ENCODE measurements at places on chromosomes 3 and 15. TPM values are rescaled to one million over a fixed set of nuclear protein-coding genes. Genes with fewer than 3 reads are reported as not detected.

DNA sequence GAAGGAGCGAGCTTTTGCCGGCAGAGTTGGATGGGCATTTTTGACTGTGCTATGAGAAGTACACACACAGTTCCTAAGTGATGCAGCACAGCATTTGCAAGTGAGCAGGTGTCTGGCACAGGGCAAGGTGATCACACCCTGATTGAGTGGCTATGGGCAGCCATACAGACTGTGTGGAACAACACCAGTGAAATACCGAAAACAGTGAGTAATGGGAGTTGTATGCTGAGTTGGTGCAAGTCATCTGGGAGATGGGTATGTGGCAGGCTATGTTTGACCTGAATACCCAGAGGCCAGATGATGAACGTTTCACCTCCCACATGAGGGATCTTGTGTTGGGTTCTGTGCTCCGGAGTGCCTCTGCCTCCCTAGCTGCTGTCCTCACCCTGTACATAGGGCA, 53.5 kb upstream of the TIPARP start:
- no peak overlapping the region for H3K4me3 ChIP-seq
- H3K36me3 ChIP-seq = no peaks in the 10 kb centered on the region
- H3K27ac ChIP-seq = no peak overlapping the region
- no peaks in the 10 kb centered on the region for H3K27me3 ChIP-seq
- peaks cover under 1% of the 10 kb centered on the region for H3K4me1 ChIP-seq

Gene CADPS
- polyA plus RNA-seq = 21.7 TPM

Gene CFAP20DC
- 1.9 TPM for polyA plus RNA-seq

DNA sequence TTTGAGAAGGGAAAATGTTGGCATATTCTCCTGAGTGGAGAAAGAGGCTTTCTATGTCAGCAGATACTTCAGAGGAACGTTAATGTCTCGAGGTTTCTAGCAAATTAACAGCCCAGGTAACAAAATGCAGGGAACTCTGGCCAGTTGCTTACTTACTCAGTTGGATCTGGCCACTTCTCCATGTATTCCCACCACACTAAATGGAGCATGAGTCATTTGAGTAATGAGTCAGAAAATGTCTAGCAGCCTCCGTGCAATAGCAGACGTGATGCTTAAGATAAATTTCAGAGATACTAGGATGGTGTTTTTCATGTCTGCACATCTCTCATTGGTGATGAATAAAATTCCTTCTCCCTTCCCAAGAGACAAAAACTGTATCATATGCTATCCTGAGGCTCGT, 671.5 kb downstream of the FHIT start:
- no peak overlapping the region for H3K4me3 ChIP-seq
- DNase-seq = peak; percentile 67
- no peaks in the 10 kb centered on the region for H3K36me3 ChIP-seq
- H3K27me3 ChIP-seq = no peaks in the 10 kb centered on the region
- no peaks in the 10 kb centered on the region for H3K4me1 ChIP-seq

Gene HIGD2B
- polyA plus RNA-seq = not detected

GRCh38 chr15:76335307-76336253, 993 bp upstream of the ISL2 start:
- H3K36me3 ChIP-seq = no peaks in the 10 kb centered on the region
- no peak overlapping the region for H3K27ac ChIP-seq
- H3K4me3 ChIP-seq = no peak overlapping the region
- peaks cover 64% of the 10 kb centered on the region for H3K27me3 ChIP-seq

- H3K36me3 ChIP-seq = no peaks in the 10 kb centered on the region
- no peak for DNase-seq
- H3K27ac ChIP-seq = no peak overlapping the region
These were observed 88.6 kb downstream of the THSD4 start for GRCh38 chr15:71203586-71204474.

Gene ZNF445
- 4.0 TPM for polyA plus RNA-seq

Gene WDR93
- polyA plus RNA-seq = not detected

DNA sequence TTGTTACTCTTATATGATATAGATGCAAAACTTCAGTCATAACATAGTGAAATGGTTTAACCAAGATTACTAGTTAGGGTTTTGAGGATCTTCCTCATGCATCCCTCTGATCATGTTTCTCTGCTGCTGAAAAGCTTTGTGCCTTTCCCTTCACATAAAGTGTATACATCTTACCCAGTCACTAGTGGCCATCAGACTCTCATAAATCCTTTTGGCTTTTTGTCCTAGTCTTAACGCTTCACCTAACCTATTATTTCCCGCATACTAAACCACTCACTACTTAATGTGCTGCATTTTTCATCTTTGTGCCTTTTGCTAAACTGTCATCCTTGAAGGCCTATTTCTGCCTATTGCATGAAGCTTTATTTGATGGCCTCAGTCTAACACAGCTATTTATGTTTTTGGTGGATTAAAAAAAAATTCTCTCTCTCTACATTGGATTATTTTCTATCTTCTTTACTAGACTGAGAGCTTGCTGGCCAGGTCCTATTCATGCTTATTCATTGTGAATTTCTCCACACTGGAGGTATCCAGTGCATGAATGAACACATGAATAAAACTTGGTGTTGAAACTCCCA, 717.6 kb upstream of the GOLIM4 start:
- no peaks in the 10 kb centered on the region for H3K27me3 ChIP-seq
- no peak overlapping the region for H3K4me3 ChIP-seq
- no peaks in the 10 kb centered on the region for H3K4me1 ChIP-seq
- no peaks in the 10 kb centered on the region for H3K36me3 ChIP-seq
- no peak overlapping the region for H3K27ac ChIP-seq

- no peak for DNase-seq
- no peak overlapping the region for H3K4me3 ChIP-seq
- no peaks in the 10 kb centered on the region for H3K36me3 ChIP-seq
- no peaks in the 10 kb centered on the region for H3K27me3 ChIP-seq
- H3K27ac ChIP-seq = no peak overlapping the region
These were observed 37.0 kb downstream of the PCNP start for GRCh38 chr3:101611023-101611422.

GRCh38 chr15:92914103-92914499, 14.0 kb downstream of the CHD2 start:
- no peak for DNase-seq
- peaks cover 14% of the 10 kb centered on the region for H3K4me1 ChIP-seq
- no peaks in the 10 kb centered on the region for H3K27me3 ChIP-seq
- H3K27ac ChIP-seq = no peak overlapping the region
- H3K36me3 ChIP-seq = peaks cover 1% of the 10 kb centered on the region

Gene SOX14
- polyA plus RNA-seq = not detected

GRCh38 chr3:13199006-13199776, 126.0 kb upstream of the IQSEC1 start:
- H3K4me3 ChIP-seq = no peak overlapping the region
- no peak for DNase-seq
- no peak overlapping the region for H3K27ac ChIP-seq
- H3K36me3 ChIP-seq = no peaks in the 10 kb centered on the region
- no peaks in the 10 kb centered on the region for H3K27me3 ChIP-seq

GRCh38 chr3:24303057-24303754, 191.4 kb downstream of the THRB start:
- no peaks in the 10 kb centered on the region for H3K36me3 ChIP-seq
- H3K4me3 ChIP-seq = no peak overlapping the region
- no peak for DNase-seq
- peaks cover 6% of the 10 kb centered on the region for H3K4me1 ChIP-seq

Gene GOLGA6B
- not detected for polyA plus RNA-seq

DNA sequence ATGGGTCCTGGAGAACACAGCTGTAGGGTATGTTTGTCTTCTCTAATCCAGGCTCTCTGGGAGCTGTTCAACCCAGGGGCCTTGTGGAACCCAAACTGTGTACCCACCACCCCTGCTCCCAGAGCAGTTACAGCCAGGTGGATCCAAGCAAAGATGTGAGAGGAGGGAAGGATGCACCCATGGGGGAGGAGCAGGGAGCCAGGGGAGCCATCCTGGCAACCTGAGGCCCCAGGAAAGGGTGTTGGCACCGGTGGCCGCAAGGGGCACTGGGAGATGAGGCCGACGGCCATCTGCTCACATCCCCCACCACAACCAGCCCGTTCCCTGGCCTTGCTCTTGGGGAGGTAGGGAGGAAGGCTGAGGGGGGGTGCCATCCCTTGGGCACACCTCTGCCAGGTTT, 43.2 kb downstream of the CMTM6 start:
- H3K27me3 ChIP-seq = no peaks in the 10 kb centered on the region
- H3K4me1 ChIP-seq = no peaks in the 10 kb centered on the region
- H3K27ac ChIP-seq = no peak overlapping the region
- no peak overlapping the region for H3K4me3 ChIP-seq
- DNase-seq = no peak

DNA sequence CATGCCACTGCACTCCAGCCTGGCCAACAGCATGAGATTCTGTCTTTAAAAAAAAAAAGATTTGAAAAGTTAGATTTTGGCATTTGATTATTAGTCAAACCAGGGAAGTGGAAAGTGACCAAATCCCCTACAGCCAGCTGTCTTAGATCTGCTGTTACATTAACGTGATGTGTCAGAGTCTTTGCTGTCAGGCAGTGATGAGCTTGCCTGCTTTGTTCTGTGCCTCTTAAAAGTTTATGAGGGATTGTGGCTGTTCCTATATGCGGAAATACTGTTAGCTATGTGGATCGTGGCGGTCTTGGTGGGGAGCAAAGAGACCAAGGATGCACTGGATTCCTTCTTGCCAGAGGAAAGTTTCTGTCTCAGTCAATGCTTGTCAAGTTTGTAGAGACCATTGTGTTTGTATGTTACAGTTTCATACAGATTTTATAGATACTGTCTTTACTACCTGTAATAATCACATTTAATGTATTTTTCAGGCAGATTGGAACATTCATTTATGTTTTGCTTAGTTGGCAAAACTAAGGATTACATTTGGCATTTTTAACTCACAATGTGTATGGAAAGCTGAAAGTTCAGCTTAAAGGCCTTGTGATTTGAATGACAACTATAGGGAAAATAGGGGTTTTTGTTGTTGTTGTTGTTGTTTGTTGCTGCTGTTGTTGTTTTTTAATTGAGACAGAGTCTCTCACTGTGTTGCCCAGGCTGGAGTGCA, 137.4 kb downstream of the VPS8 start:
- H3K27me3 ChIP-seq = no peaks in the 10 kb centered on the region
- peak; percentile 17 for DNase-seq

Gene GATA2
- 3.2 TPM for polyA plus RNA-seq

Gene STOML1
- 9.8 TPM for polyA plus RNA-seq

Gene SCAANT1
- not detected for polyA plus RNA-seq

GRCh38 chr3:134804508-134805480, 9.7 kb downstream of the EPHB1 start:
- no peak overlapping the region for H3K4me3 ChIP-seq
- no peak overlapping the region for H3K27ac ChIP-seq
- no peaks in the 10 kb centered on the region for H3K36me3 ChIP-seq
- no peak for DNase-seq
- H3K27me3 ChIP-seq = no peaks in the 10 kb centered on the region
- no peaks in the 10 kb centered on the region for H3K4me1 ChIP-seq

- DNase-seq = no peak
- no peaks in the 10 kb centered on the region for H3K27me3 ChIP-seq
- H3K4me1 ChIP-seq = no peaks in the 10 kb centered on the region
These were observed 156.6 kb downstream of the MCTP2 start for GRCh38 chr15:94387849-94388441.

DNA sequence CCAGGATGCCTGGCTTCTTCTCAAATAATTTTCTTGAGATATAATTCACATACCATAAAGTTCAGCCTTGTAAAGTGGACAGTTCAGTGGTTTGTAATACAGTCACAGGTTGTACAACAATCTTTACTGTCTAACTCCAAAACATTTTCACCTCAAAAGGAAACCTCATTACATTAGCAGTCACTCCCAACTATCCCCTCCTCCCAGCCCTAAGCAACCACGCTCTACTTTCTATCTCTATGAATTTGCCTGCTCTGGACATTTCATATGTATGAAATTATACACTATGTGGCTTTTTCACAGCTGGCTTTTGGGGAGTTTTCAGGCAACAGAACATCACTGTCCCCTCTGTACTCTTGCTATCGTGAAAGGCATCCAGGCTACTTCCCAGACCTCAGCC, 17.5 kb downstream of the TGM5 start:
- H3K4me1 ChIP-seq = no peaks in the 10 kb centered on the region
- H3K4me3 ChIP-seq = no peak overlapping the region
- no peaks in the 10 kb centered on the region for H3K36me3 ChIP-seq

GRCh38 chr15:77195586-77195985, 124.7 kb upstream of the TSPAN3 start:
- H3K27me3 ChIP-seq = no peaks in the 10 kb centered on the region
- no peak overlapping the region for H3K27ac ChIP-seq
- H3K36me3 ChIP-seq = no peaks in the 10 kb centered on the region
- H3K4me3 ChIP-seq = no peak overlapping the region
- no peaks in the 10 kb centered on the region for H3K4me1 ChIP-seq

Gene P2RY1
- 0.62 TPM for polyA plus RNA-seq

DNA sequence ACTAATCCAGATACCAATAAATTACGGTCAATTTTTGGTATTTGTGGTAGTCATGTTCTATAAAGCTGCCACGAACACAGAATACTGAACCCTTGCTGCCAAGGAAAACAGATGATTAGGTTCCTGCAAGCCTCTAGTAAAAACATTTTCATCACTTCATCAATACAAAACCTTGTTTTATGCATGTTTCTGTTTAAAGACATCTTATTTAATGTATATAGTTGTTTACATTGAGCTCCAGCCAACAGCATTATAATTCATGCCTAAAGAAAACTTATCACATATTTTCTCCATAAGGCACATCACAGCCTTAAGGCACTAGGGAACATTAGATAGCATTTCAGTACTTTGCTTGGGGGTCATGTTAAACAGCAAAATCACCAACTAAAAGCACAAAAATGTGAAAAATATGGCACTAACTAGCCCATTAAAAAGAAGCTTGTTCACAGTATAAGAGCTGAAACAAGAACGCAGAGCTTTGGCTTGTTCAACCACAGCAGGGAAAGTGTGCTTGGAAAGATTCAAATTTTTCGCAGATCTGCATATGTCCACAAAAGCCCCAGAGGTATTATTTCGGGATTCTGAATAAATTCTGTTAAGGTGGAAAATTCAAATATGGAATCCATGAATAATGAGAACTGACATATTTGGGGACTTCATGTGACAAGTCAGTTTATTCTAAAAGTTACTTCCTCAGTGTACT, 27.7 kb downstream of the POLQ start:
- H3K4me3 ChIP-seq = no peak overlapping the region
- no peak for DNase-seq
- H3K27ac ChIP-seq = no peak overlapping the region
- no peaks in the 10 kb centered on the region for H3K36me3 ChIP-seq

DNA sequence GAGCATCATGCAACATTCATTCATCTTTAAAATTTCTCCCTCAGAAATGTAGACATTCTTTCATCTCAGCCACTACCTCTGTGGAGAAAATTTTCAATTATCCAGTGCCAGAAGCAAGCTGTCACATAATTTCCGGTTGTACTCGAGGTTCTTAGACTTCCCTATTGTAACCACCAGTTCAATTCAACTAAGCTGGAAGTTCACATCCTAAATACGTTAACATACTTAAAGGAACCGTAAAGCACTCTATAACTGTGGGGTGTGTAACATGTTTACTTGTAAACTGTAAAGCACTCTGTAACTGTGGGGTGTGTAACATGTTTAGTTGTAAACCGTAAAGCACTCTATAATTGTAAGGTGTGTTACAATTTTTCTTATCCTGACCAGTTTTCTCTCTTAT, 150.3 kb downstream of the PLCL2 start:
- H3K27ac ChIP-seq = no peak overlapping the region
- no peaks in the 10 kb centered on the region for H3K36me3 ChIP-seq
- H3K4me3 ChIP-seq = no peak overlapping the region

GRCh38 chr3:69250014-69250413, 127.6 kb upstream of the LMOD3 start:
- peak; percentile 34 for DNase-seq
- no peak overlapping the region for H3K4me3 ChIP-seq
- H3K36me3 ChIP-seq = no peaks in the 10 kb centered on the region
- no peak overlapping the region for H3K27ac ChIP-seq
- H3K4me1 ChIP-seq = no peaks in the 10 kb centered on the region
- H3K27me3 ChIP-seq = peaks cover 4% of the 10 kb centered on the region

Gene GNAT1
- polyA plus RNA-seq = not detected
